ENCODE measurements at places on chromosomes 13 and 19. TPM values are rescaled to one million over a fixed set of nuclear protein-coding genes. Genes with fewer than 3 reads are reported as not detected.

The ZNF17 gene
- 9.3 TPM for total RNA-seq

The KCTD12 gene
- total RNA-seq, result 14.0 TPM

The OLFM4 gene
- not detected for total RNA-seq

The HSPH1 gene
- 154 TPM for total RNA-seq

The RINL gene
- total RNA-seq, result 49.5 TPM

The KLK8 gene
- total RNA-seq, result not detected

The OVOL3 gene
- total RNA-seq, result not detected

DNA sequence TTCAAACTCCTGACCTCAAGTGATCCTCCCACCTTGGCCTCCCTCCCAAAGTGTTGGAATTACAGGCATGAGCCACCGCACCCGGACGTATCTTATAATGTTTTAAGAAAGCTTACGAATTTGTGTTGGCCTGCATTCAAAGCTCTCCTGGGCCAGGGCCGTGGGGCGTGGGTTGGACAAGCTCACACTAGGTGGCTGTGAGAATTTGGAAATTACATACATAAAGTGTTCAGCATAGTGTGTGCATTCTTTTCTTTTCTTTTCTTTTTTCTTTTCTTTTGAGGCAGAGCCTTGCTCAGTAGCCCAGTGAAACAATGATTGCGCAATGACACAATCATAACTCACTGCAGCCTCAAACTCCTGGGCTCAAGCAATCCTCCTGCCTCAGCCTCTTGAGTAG, 2.6 kb downstream of the ZSWIM4 start:
- H3K4me3 ChIP-seq, result no peak overlapping the region
- no peaks in the 10 kb centered on the region for H3K27me3 ChIP-seq
- no peak for DNase-seq
- H3K4me1 ChIP-seq, result peaks cover 14% of the 10 kb centered on the region

GRCh38 chr19:3060857-3061181, 1.5 kb downstream of the TLE5 start:
- H3K36me3 ChIP-seq, result peaks cover 53% of the 10 kb centered on the region
- peak overlapping the region; percentile 99 for H3K4me3 ChIP-seq
- H3K27me3 ChIP-seq, result no peaks in the 10 kb centered on the region
- H3K4me1 ChIP-seq, result peaks cover 24% of the 10 kb centered on the region
- peak overlapping the region; percentile 85 for H3K27ac ChIP-seq

DNA sequence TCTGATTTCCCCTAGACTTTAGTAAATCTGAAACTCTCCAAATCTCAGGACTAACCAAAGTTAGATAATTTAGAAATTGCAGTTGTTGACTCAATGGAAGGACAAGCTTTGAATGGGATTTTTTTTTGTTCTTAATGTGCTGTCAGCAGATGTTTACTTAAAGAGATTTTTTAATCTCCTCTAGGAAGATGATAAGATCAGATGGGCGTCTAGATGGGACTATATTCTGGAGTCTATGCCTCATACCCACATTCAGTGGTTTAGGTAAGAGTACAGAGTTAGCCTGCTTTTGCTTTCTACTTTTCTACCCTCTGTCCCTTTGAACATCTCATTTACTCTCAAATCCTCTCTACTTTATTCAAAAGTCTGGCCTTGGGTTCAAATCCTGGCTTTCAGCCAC, 39.3 kb downstream of the TM9SF2 start:
- DNase-seq, result no peak
- no peak overlapping the region for H3K4me3 ChIP-seq
- H3K36me3 ChIP-seq, result peaks cover 7% of the 10 kb centered on the region

DNA sequence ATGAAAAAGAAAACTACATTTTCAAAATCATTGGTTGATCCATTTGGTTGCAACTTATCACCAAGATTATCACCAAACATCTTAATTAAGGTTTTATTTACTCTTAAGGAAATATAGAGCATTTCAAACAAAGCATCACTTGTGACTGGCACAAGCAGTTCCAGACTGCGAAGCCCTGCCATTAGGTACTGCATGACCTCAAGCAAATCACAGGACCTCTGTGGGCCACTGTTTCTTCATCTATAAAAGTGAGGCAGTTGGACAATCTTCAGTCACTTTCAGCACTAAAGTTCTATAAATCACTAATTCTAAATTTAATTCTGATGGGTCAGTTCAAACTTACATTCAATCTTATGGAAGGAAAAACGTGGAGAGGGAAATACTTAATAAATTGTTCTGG, 2.0 kb downstream of the ELF1 start:
- peaks cover 26% of the 10 kb centered on the region for H3K4me1 ChIP-seq
- peak overlapping the region; percentile 76 for H3K4me3 ChIP-seq
- no peaks in the 10 kb centered on the region for H3K27me3 ChIP-seq
- no peaks in the 10 kb centered on the region for H3K36me3 ChIP-seq
- H3K27ac ChIP-seq, result peak overlapping the region; percentile 93

- no peaks in the 10 kb centered on the region for H3K27me3 ChIP-seq
- no peak overlapping the region for H3K27ac ChIP-seq
- no peak for DNase-seq
- no peaks in the 10 kb centered on the region for H3K36me3 ChIP-seq
- H3K4me3 ChIP-seq, result no peak overlapping the region
These were observed 864.1 kb downstream of the DIAPH3 start for GRCh38 chr13:59299584-59299983.

DNA sequence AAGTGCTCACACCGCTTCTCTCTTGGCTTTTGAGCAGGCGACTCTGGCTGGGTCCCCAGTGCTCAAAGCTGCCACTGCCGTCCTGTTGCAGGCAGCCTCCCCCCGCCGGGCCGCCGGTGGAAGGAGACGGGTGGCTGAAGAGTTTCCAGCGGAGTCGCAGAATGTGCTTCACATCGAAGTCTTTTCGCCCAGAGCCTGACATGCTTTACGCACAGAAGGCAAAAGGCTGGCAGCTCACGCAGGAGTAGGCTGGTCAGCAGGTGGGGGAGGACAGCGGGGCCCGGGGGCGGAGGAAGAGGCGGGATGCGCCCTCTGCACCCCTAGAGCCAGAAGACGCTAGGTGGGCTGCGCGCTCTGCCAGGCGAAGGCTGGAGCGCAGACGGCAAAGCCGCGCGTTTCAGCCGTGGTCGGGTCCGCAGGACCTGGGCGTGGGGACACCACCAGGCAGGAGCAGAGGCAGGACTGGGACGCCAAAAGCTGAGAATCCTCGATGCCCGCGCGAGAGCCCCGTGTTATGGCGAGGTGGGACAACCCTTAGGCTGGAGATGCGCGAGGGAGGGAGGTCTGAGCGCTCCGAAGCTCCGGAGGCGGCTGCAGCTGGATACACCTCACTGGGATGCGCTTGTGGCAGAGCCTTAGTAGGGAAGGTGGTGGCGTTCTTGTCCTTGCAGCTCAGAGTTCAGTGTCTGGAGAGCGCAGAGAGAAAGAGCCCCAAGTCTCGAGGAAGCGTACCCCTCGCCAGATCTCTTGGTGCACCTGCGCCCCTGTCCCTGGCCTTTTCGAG, at the start of gene ATXN8OS:
ATXN8OS (plus strand) TSS at position 329 of the 784 bp plus-strand sequence.
- H3K4me1 ChIP-seq, result no peaks in the 10 kb centered on the region
- H3K4me3 ChIP-seq, result no peak within 1 kb of the TSS
- no peak for DNase-seq
- no peaks in the 10 kb centered on the region for H3K27me3 ChIP-seq
- no peaks in the 10 kb centered on the region for H3K36me3 ChIP-seq
- no peak within 1 kb of the TSS for H3K27ac ChIP-seq

GRCh38 chr19:1315470-1316166, 29.9 kb downstream of the EFNA2 start:
- no peaks in the 10 kb centered on the region for H3K36me3 ChIP-seq
- H3K4me3 ChIP-seq, result no peak overlapping the region
- DNase-seq, result peak; percentile 16
- no peaks in the 10 kb centered on the region for H3K4me1 ChIP-seq
- H3K27ac ChIP-seq, result no peak overlapping the region

GRCh38 chr19:31255831-31256592, 93.2 kb downstream of the TSHZ3 start:
- no peaks in the 10 kb centered on the region for H3K4me1 ChIP-seq
- no peak overlapping the region for H3K27ac ChIP-seq
- DNase-seq, result no peak
- H3K27me3 ChIP-seq, result no peaks in the 10 kb centered on the region
- H3K4me3 ChIP-seq, result no peak overlapping the region
- no peaks in the 10 kb centered on the region for H3K36me3 ChIP-seq

GRCh38 chr19:36210497-36210896, 4.0 kb downstream of the ZNF565 start:
- H3K4me3 ChIP-seq, result no peak overlapping the region
- DNase-seq, result no peak
- no peaks in the 10 kb centered on the region for H3K36me3 ChIP-seq
- H3K27me3 ChIP-seq, result no peaks in the 10 kb centered on the region
- peaks cover 9% of the 10 kb centered on the region for H3K4me1 ChIP-seq
- H3K27ac ChIP-seq, result no peak overlapping the region

DNA sequence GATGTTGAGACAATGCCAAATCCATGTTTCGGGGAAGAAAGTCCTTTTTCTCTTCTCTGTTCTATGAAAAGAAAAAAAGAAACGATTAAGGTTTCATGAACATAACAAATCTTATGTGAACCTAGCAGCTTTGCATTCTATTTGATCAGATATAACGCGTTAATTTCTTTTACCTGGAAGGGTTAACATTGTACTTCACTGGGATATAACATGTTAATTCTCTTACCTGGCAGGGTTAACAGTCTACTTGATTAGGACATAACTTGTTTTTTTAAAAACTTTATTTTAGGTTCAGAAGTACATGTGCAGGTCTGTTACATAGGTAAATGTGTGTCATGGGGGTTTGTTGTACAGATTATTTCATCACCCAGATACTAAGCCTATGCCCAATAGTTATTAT, 68.8 kb downstream of the CPAMD8 start:
- H3K4me1 ChIP-seq, result no peaks in the 10 kb centered on the region
- H3K27ac ChIP-seq, result no peak overlapping the region
- no peak overlapping the region for H3K4me3 ChIP-seq
- H3K27me3 ChIP-seq, result no peaks in the 10 kb centered on the region
- no peaks in the 10 kb centered on the region for H3K36me3 ChIP-seq

DNA sequence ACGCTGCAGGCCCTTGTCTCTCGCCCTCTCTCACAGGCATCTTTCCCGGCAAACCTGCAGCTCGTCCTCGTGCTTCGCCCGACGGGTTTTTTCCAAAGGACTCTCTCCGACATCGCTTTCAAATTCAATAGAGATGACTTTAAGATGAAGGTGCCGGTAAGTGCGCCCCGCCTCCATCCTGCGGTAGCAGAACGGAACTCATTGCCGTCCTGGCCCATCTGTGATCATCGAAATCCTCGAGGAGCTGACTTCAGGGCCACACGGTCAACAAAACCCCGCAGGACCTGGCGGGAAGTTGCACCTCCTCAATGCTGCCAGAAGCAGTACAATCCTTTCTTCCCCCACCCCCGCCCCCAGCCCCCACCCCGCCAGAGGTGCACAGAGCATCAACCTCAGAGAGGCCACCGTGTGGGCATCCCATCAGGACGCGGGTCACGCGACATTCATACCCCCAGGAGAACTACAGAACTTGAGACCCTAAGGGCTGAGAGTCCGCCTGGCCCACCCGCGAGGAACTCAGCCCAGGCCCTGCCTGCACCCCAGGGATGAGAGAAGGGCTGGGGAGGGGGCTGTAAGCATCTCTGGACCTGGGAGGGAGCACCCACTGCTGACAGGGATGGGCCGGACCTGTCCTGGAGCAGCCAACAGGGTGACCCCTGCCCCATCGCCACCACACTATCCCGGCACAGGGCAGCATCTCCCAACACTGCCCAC, 44.9 kb upstream of the F7 start:
- H3K27me3 ChIP-seq, result no peaks in the 10 kb centered on the region
- H3K4me3 ChIP-seq, result no peak overlapping the region
- no peaks in the 10 kb centered on the region for H3K4me1 ChIP-seq
- H3K27ac ChIP-seq, result no peak overlapping the region
- no peak for DNase-seq

DNA sequence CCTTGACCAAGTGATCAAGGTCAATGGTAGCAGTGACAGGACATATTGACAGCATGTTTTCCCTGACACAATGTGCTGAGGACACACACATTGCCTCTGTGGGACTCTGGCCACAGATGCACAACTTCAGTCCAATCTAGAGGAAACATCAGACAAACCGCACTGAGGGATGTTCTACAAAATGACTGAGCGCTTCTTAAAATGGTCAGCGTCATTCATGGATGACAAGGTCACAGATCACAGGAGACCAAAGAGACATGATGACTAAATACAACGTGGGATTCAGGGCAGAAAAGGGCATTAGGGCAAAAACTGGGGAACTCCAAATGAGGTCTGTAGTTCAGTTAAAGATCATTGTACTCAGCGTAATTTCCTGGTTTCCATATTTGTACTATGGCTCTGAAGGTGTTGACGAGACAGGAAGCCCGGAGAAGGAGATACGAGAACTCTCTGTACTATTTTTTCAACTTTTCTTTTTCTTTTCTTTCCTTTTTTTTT, 20.6 kb downstream of the PBX4 start:
- H3K27me3 ChIP-seq, result no peaks in the 10 kb centered on the region
- peak overlapping the region; percentile 96 for H3K27ac ChIP-seq
- no peaks in the 10 kb centered on the region for H3K36me3 ChIP-seq
- peaks cover 53% of the 10 kb centered on the region for H3K4me1 ChIP-seq

All from naive thymus-derived CD4-positive, alpha-beta T cell (primary cell).